ENCODE measurements at places on chromosomes 12 and 14.

DNA sequence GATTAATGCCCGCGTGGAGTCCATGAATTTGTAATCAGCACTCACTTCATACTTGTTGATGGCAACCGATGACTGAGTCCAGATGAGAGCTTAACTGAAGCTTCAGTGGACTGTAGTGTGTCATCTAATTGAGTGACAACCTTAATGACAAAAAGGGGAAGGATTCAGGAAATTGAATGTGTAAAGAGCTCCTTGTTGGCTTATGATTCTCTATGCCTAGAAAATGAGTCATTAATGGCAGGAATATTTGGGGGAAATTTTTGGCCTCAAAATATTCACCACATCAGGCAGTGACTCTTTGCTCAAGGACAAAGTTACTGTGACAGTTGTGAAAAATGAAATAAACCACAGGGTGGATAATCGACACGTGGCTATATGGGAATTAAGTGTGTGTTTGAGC lies 55.3 kb upstream of the STON2 start:
- DNase-seq, result no peak

DNA sequence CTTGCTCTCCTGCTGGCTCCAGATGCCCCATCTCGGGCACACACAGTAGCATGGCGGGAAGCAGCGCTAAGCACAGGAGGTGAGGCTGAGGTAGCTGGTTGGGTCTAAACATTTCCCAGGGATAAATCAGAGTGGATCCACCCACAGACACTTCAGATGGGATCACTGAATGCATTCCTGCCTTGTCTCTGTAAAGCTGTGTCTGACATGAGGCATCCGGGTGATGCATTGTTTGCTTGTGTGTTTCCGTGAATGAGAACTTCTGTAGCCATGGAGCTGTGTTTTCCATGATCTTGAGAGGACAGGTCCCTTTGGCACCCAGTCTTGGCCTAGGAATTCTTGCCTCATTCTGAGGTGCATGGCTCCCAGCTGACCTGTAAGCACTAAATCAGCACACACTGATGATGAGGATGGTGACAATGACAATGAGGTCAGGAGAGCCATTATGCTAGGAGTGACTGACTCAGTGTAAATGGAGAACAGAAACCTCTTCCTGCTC lies 6.7 kb upstream of the KRT75 start:
- DNase-seq, result no peak

DNA sequence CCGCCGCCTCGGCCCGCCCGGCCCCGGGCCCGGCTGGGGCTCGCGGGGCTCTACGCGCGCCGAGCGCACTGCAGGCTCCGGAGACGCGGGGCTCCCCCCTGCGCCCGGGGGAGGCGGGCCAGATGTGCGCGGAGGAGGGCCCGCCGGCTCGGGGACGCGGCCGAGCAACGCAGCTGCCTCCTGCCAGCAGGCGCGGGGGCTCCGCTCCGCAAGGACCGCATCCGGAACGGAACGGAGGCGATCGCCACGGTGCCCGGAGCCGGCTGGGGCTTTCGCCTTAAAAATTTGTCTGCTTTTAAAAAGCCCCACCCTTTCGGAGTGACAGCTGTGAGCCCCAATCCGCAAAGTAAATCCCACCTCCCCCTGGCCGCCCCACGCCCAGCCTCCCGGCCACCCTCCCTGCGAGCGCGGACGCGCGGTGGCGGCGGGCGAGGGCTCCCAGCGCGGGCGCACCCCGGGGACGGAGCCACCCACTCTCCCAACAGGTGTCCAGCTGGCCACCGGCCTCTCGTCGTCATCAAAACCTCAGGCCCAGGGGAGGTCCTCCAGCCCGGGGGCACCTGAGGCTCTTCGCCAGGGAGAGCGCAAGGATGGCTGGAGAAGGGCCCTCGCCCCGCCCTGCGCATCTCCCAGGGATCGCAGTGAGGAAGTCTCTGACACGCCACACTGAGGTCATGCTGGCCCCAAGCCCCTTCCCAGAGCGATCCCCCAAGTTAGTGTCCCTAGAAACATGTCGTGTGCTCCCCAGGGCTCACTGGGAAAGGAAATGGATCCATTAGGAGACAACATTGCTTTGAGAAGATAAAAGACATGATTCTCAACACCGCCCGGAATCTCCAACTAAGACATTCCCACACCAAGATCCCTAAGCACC lies at the start of gene TMEM132D:
TMEM132D (minus strand) TSS at position 70 of the 874 bp plus-strand sequence.
- DNase-seq, result no peak

DNA sequence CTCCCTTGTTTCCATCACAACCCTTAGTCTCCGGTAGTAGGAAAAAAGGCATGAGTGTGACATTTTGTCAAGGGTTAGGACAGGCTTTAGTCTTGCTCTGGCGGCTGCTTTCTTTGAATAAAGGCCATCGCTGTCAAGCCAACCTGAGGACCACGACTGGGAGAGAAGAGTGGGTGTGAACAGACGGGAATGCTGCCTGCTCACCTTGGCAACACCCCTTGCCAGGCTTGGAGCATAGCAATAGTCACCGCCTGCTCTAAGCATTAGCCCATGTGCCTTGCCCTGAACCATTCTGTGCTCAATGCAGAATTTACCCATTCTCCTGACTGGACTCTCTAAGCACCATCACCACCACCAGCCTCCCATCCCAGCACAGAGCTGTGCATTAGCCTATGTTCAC lies 36.2 kb downstream of the SPTB start:
- DNase-seq, result no peak

GRCh38 chr14:55780156-55780946 lies 200.3 kb downstream of the KTN1 start:
- DNase-seq, result no peak

GRCh38 chr14:30204431-30204980 lies 276.9 kb upstream of the PRKD1 start:
- no peak for DNase-seq

- DNase-seq, result no peak
Observed at GRCh38 chr14:83870546-83871270, 1659.2 kb upstream of the FLRT2 start.

DNA sequence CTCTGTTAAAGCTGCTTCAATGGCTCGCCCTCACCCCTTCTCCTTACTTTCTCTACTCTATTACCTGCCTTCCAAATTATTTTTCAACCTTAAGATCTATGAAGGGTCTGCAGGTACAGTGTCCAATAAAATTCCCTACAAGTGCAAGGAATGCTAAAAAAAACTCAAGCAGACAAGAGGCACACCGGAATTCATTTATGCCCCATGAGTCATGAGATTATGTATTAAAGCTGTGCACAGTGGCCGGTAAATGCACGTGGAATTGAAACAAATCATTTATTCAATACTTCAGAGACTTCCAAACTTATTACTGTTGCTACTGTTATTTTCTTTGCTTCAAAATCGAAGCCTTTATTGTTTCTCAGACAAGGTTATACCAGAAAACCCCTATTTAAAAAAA lies 68.4 kb downstream of the ST8SIA1 start:
- no peak for DNase-seq

DNA sequence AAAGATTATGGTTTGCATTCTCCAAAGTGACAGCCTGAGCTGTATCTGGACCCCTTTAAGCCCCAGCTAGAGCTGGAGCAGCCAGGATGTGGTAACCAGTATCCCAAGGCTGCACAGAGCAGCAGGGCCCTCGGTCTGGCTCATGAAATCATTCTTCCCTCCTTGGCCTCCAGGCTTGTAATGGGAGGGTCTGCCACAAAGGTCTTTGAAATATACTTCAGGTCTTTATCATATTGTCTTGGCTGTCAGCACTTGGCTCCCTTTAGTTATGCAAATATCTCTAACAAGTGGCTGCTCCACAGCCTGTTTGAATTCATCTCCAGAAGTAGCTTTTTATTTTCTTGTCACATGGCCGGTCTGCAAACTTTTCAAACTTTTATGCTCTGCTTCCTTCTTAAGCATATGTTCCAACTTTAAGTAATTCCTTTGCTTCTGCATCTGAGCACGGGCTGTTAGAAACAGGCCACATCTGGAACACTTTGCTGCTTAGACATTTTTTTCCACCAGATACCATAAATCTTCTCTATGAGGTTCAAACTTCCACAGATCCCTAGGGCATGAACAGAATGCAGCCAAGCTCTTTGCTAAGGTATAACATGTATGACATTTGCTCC lies 663.4 kb upstream of the MIS18BP1 start:
- no peak for DNase-seq

DNA sequence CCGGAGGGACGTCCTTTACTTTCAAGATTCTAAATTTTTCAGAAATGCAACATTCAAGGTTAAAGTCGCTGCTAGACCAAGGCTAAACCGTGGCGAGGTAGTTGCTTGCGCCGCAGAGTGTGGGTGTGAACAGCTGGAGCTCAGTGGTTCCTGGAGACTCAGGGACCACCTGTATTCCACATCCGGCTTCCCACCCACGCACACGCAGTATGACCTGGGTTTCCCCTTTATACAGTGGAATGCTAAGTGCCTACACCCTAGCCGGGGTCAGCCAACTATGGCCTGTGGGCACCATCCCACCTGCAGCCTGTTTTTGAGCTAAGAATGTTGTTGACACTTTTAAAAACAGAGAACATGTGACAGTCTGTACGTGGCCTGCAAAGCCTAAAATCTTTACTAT lies 42.9 kb upstream of the TESC start:
- DNase-seq, result no peak

- DNase-seq, result no peak
Observed at GRCh38 chr12:15897433-15897832, 13.7 kb upstream of the DERA start.

- DNase-seq, result no peak
Observed at GRCh38 chr14:57295239-57295638, 26.5 kb downstream of the AP5M1 start.

DNA sequence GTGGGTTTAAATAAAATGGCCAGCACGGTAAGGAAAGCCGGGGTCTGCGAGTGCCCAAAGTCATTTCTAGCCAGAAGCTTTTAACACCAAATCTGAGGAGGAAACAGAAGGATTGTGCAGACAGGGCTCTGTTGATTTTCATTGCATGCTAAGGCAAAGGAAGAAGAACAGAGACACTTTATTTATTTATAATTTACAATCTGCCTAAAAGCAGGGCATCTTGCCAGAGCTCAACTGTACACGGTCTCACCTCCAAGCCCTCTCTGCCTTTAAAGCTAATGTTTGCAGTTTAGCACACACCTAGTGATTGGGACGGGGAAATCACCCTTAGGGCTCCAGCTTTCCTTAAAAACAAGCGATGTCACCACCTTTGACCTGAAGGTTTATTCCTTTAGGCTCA lies 4.0 kb downstream of the KCNA5 start:
- DNase-seq, result no peak

GRCh38 chr12:62264706-62265105 lies 4.5 kb downstream of the USP15 start:
- DNase-seq, result no peak

DNA sequence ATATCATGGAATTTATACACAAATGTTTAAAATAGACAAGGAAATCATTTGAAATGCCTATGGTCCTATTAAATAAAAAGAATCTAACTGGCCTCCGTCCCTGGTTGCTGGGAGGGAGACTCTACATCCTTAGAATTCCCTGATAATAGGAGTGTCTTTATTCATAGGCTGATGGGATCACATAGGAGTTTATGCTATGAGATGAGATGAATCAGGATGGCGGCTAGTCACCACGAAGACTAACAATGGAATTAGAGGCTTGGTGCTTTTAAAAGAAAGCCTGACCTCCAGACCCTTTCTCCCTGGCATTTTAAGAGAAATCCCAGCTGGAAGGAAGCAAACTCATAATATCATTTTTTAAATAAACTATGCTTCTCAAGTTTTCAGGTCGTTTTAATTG lies 69.7 kb downstream of the SEC23A start:
- DNase-seq, result no peak

DNA sequence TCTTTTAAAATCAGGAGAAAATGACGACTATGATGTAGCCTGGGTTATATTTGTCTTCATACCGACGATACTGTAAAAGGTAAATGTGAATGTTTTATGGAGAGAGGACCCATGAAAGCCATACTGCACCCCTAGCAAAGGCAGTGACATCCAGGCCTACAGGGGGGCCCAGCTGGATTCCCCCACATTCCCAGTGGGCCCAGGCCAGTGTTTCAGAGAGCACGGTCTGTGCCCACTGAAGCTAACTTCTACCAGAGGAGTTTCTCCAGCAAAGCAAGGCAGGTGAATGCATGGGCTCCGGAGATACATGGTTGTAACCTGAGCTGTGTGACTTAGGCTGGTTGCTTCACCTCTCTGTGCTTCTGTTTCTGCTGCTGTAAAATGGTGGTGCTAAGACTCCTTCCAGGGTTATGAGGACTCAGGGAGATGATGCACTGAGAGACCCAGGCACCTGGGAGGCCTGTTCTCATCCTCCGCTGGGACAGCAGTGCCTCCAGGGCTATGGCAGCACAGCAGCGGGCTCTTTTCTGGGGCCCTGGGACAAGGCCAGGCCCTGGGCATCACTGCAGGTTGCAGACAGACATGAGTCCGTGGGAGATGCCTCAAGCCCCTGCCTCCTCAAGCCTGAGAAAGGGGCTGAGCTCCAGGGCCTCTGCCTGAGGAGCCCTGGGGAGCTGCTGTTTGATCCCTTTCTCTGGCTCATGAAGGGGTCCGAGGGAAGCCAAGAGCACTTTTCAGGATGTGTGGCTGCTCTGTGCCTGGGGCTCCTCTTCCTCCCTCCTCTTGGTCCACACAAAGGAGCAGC lies 73.7 kb downstream of the SERPINA3 start:
- DNase-seq, result no peak

DNA sequence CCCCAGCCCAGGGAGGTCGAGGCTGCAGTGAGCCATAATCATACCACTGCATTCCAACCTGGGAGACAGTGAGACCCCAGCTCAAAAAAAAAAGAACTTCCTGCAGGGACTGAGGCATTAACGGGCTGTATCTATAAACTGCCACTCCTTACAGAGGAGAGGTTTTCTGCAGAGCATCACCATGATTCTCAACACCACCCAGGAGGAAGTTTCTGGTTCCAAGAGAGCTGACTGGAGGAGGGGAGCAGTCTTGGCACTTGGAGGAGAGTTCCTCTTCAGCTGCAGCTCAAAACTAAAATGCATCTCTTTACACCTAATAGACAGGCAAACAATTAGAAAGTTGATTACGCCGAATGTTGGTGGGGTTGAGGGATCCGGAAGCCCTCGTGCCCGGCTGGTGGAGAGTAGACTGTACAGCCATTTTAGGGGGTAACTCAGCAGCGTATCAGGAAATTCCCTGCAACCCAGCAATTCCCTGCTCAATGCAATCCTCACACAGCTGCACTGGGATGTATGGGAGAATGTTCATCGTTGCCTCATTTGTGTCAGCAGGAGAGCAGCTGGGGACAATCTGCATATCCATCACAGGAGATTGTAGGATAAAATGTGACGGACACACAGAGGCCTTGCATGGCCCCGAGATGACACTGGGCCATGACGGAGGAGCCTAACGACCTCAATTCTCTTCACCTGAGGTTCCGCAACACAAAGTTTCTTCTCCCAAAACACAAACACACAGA lies 36.6 kb downstream of the ACTN1 start:
- DNase-seq, result no peak

DNA sequence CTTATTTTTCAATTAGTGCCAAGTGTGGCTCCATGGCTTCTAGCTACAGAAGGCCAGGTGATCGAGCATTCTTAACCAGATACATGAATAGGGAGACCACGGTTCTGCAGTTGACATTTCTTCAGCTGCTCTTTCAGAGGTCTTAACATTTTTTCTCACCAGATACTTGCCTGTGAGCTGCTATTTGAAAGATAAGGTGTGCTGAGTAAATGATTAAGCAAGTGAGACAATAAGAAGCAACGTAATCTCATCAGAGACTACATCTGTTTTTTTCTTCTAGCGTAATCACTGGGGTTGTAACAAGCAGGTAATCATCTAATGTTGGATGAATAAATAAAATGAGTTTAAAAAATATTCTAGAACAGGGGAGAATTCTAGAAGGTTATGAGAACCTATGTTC lies 912.9 kb downstream of the DIO2 start:
- peak; percentile 58 for DNase-seq

Data from NCI-H1105 treated with DMSO at 0.1 percent for 48 hours (cell line).